CMK (cell line): ENCODE measurements at places on chromosomes 12 and 14.

- no peak for DNase-seq
Observed at GRCh38 chr12:124327362-124328043, 32.6 kb downstream of the RFLNA start.

DNA sequence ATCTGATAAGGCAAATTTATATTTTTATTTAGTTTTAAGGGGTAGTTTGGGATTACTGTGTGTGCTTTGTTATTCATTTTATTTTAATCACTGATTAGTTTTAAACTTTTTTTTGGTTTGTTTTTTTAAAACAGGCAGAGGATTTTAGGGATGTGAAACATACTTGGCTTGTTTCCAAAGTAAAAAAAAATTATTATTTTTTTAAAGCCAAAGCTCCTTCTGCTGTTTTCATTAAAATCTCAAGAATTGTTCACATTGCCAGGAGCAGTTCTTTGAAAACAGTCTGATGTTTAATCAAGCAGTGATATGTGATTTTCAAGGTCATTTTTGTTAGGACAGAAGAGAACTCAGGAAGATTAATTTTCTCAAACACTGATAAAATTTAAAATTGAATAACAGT is 11.2 kb downstream of the TTC8 start:
- no peak for DNase-seq

DNA sequence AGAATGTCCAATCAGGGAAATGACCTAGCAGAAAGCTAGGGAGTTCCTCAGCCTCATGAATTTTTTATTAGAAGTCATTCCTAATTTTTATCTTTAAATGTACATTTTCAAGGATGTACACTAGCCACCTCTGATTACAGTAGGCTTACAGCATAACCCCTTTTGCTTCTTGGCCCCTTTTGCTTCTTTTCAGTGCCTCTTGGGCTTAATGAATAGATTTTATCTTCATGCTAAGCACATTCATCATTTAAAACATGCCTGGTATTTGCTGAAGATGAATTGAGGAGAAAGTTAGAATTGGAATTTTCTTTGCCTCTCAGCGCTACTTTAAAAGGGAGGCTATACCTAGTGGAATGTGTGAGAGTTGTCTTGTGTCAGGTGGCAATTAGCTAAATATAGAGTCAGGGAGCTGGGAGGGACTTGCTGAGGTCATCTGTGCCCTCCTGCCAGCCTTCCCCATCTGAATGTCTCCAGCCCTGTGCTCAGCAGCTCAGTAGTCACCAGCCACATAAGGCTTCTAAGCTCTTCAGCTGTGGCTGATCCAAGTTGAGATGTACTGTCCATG is 132.1 kb downstream of the SAMD4A start:
- DNase-seq: no peak

GRCh38 chr14:77640756-77641533 is 24.5 kb upstream of the SPTLC2 start:
- no peak for DNase-seq

DNA sequence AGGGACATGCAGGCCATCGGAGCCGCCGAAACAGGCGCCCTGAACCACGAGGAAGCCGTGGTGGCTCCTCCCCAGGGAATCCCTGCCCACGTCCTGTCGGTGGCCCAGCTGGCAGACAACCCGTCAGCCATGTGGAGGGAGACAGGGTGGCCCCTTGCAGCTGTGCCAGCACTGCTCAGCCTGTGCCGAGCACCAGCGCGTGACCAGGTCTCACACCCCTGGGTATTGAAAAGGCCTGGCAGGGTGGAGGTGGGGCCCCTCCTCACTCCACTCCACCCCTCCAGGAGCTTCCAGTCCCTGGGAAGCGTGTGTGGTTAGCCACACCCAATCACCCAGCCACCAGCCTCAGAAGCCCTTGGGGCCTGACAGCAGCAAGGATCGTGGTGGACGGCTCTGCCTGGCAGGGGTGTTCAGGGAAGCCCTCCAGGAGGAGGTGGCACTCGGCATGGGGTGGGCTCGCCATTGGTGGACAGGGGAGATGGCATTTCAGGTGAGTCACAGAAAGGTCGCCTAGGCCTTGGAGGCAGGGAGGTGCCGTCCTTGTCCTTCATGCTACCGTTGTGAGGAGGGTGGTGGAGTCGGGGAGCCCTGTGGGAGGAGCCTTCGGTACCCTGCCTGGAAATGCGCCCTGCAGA is 12.3 kb upstream of the DLK1 start:
- peak; percentile 80 for DNase-seq
